Heart left ventricle (tissue), 16 donors: ENCODE measurements at places on chromosomes 11 and 22.
A peak's percentile ranks its signal among the peaks of the same experiment; 100 is the strongest.

GRCh38 chr11:71332046-71332445 is 79.7 kb upstream of the SHANK2 start:
- DNase-seq = no peak

DNA sequence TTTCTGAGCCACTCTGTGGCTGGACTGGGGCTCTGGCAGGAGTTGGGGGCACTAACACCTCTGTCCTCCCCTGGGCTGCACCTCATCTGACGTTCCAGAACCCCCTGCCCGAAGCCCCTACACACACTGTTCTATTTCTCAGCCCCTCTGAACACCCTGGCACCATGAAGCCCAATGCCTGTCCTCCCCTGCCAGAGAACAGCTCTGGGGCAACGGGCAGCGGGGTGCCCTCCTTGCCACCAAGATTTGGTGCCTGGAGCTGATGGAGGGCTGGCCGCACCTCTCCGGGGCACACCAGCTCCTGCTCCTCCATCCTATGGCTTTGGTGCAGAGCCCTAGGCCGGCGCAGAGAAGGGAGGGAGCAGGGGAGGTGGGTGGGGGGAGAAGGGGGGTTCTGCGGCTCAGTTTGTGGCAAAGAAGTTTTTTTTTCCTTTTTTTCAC is 16.3 kb downstream of the DUSP8 start:
- no peak for DNase-seq

DNA sequence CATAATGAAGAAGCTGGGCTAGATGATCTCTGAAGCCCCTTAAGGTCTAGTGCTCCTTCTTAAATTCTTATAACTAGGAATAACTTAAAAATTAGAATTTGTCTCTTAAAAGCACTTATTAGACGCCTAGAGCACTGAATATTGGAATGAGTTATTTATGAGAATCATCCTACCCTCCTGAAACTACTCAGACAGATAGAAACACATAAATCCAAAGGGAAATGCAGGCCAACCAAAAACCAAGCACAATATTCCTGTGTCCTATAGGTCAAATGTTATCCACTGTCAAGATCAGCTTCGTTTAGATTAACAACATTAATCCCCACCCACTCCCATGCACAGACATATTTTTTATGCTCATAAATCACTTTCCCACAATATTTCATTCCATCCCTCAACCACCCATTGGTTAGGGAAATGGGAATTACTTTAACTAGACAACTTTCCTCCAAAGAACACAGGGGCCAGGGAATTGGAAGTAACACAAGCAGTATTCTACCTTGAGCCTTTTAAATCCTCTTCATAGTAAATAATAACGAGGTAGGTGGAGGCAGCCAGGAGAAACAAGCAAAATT is 87.1 kb downstream of the CD44 start:
- no peak for DNase-seq

DNA sequence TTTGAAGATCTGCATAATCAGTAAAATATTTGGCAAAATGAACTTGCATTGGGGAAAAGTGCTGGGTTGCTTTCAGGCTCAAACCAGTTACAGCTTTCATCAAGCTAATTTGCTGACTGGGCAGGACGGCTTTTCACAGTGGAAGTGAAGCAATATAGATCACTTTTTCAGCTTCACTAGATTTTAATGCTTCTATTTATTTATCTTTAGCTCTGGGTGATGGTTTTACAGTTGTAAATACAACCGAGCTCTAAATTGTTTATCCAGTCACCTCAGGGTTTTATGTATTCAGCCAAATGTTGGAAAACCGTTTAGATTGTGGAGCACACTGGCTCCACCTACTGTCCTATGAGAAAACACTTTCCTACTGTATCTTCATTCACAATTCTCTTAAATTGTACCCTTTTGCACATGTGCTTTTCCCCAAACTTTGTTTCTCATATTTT is 58.2 kb downstream of the ACER3 start:
- DNase-seq = no peak

- DNase-seq = no peak
Observed at GRCh38 chr22:49705972-49706352, 121.7 kb downstream of the BRD1 start.

- peak; percentile 85 for DNase-seq
Observed at GRCh38 chr11:119339589-119340334, 921 bp downstream of the C1QTNF5 start.

DNA sequence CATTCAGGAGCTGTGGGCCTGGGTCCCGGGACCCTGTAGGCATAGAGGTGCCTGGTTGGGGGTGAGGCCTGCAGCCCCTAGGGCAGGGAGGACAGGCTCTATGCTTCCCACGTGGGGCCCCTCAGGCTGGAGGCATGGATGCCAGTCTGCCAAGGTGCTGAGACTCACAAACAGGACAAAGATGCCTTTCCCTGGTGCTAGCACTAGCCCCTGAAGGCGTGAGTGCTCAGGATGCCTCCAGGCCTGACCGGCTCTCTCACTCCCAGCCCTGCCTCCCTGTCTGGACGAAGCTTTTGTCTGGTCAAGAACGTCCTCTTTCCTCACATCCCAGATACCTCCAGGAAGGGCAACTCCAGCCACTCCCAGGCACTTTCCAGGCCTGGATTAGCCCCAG is 2.1 kb downstream of the CDC42BPG start:
- no peak for DNase-seq

DNA sequence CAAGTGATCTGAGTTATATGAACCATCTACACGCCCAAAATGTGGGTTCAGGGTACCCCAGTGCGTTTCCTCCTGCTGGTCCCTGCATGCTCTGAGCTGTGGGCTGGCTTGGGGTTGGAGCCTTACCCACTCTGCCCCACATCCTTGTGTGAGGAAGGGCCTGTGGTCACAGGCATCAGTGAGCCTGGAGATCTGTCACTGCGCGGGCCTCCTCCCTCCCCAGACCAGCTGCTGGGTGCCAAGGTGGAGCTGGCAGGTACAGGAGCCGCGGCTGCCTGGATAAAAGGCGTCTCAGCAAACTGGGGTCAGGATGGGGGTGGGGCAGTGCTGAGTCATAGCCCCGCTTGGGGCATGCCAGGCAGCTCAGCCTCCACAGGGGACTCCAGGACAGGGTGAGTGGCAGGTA is 17.9 kb downstream of the GNAZ start:
- no peak for DNase-seq

DNA sequence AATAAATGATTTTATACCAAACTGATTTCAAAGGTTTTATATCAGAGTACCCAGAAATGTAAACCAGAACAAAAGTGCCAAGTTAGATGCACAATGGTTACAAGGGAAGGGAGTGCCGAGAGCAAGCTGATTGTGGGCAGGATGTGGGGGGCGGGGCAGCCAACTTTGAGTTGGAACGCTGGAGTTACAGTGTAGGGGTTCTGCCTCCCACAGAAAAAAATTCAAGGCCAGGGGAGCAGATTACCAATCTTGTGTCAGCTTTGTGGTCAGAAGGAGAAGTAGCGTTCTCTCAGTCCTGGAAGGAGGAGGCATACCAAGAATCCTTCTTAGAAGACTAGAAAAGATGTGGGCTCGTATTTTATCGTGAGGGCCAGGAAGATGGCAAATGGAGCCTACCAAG is 15.9 kb upstream of the POU2AF2 start:
- no peak for DNase-seq

GRCh38 chr11:57354699-57355098 is 16.5 kb downstream of the P2RX3 start:
- DNase-seq = no peak

GRCh38 chr11:35787626-35788025 is 125.1 kb downstream of the TRIM44 start:
- no peak for DNase-seq

DNA sequence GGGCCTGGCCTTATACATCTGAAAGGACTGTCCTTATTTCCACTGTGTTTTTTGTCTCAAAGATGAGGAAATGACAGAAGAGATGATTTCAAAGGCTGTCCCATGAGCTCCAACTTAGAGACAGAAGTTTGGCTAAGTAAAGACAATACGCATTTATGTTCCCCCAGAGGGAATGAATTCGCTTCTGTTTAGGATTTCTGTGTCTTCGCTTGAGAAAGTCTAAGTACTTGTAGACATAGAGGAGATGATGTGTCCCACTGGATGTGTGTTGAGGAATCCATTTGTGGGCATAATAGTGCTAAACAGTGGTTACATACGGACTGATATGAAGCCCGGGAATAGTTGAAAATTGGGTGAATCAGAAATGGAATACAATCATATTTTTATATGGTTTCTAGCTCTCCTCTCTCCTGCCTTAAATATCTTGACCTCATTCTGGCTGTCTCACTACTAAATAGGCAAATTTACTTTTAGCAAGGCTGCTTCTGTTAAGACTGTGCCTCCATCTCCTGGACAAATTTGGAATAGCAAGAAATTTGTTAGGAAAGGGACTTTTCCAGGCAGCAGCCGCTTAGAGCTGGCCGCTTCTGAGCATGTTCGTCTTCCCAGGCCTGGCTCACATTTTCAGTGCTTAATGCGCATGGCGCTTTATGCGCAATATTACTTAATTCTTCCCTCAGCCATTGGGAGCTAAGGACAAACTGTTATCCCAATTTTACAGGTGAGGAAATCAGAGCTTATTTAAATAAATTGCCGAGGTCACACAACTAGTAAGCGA is 1.9 kb upstream of the PEX26 start:
- DNase-seq = peak; percentile 69

DNA sequence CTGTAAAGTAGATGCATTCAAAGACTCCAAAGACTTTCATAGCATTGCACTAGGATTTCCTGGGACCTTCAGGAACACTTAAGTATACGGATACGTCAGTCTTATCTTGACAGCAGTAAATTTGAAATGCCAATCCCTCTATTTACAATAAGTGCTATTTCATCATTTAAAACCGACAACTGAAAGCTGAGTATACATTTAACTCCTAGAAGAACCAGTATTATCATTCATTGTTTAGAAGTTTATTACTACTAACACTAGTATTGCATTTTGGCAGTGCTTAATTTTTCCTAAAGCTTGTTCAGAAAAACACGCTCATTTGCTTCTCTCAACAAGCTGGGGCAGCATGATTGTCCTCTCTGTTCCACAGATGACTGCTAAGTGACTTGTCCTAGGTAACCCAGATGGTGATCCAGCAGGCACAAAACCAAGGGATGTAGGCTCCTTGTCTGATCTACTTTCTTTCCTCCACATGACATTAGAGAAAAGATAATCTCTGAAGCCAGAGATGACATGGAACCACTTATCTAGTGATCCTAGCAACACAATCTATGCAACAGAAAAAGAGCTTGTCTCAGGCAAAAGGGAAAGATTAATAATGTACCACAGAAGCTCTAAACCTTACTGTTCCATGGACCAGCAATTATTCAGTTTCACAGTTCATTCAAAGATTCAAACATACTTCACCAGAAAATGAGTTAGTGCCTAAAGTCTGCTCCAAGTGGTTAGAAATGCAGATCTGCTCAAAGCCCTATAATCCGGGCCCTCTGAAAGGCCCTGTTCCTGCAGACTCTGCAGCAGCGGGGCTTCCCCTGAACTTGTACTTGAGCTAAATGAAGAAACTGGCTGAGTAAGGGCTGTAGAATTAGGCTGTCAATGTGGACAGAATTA is 5.2 kb downstream of the MAML2 start:
- DNase-seq = no peak

GRCh38 chr11:126992804-126993111 is 7.8 kb downstream of the KIRREL3 start:
- no peak for DNase-seq

- DNase-seq = no peak
Observed at GRCh38 chr11:70313945-70314344, 43.5 kb downstream of the PPFIA1 start.

- DNase-seq = no peak
Observed at GRCh38 chr11:4017129-4017528, 77.5 kb upstream of the RRM1 start.

GRCh38 chr22:27090611-27091011 is 433.2 kb downstream of the MIAT start:
- DNase-seq = no peak

DNA sequence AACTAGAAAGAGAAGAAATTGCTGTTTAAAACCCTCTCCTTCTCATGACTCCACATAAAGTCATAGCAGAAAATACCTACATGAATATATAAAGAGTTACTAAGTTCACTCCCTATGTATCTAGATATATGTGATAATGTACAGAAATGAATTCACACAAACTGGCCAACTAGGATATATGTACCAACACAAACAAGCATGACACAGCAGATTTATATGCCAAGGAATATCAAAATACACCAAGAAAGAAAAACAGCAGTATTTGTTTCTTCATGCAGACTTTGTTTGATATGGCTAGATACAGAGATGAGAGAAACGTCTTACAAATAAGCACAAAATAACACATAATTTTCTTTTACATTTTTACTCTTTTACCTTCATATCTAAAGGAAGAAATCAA is 1.8 kb downstream of the OR51G1 start:
- DNase-seq = no peak

DNA sequence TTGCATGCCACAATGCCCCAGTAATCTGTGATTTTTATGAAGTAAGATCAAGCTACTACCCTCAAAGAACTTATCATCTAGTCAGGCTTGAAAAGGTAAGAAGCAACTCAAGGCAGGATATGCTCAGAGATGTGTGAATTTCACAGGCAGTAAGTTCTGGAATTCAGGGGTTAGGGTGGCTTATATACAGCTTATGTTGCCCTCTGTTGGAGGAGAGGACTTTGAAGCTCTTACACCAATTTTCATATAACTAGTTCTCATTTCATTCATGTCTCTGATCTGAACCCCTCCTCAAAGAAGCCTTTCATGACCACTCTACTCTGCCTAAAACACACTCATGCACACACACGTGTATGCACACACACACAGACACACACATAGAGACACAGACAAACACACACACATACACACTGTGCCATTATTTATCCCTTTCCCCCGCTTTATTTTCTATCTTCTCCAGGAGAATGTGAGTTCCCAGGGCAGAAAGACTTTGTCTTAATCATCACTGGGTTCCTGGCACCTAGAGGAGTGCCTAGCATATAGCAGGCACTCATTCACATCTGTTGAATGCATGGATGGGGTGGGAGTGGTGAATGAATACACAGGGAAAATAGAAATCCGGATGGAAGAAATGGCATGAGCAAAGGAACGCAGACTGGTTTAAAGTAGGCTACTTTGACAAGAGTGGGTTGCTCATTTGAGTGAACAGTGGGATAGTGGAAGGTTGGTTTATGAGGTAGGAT is 220.7 kb upstream of the ZBED5 start:
- DNase-seq = no peak
